RWPE1 (cell line): ENCODE measurements at places on chromosomes 4 and X.

- no peak for DNase-seq
Measured at GRCh38 chr4:79210636-79211049, 115.2 kb downstream of the NAA11 start.

DNA sequence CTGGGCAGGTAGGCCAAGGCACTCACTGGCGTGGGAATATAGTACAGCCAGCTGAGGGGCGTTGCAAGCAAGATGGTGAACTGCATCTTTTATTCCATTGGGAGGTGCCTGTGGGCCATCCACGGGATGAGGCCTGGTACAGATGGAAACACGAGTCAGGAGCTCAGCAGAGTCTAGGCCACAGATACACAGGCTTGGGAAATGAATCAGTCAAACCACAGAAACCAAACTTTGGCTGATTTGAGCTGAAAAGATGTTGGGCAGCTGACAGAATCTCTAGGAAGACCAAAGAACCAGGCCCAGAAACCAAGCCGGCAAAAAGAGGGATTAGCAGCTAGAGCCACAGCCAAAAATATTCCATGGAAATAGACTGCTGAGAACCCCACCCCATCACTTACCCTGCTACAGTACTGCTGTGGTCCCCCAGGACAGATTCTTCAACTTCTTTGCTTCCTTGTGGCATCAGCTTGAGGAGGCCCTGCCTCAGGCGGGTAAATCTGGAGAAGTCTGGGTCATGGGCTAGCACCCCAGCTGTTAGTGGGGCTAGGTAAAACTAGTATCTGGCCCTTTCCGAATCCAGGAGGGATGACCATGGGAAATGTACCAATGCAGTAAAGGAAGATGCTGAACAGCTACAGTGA lies 75.4 kb downstream of the TMEM131L start:
- no peak for DNase-seq

DNA sequence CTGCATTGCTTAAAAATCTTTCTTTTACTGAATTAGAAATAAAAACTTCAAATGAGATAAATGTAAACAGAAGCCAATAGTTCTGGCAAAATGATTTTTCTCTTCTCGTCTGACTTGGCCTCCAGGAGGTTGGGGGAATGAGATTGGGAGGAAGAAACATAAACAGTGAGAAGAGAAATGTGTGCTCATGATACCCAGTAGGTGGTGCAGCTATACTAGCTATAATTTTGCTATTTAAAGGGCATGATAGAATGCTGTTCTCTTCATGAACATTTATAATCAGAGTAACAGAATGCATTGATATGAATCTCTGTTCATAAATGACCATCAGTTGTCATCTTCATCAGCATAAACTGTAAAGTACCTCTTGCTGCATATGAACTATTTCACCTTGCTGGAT lies 85.5 kb downstream of the TACR3 start:
- peak; percentile 1 for DNase-seq

DNA sequence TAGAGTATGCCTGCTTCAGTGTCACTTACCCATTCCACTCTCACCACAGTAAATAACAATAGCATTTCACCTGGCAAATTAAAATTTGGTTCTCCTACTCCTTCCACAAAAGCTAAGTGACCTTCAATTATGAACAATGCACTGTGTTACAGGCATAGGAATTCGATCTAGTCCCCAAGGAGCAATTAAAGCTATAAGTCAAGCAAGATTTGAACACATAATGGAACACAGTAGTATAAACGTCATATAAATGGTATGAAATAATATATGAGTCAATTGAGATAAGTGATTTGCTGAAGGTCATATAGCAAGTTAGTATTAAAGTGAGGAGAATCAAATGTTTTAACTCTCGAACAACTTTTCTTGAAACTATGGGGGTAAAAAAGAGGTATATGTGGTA lies 65.8 kb downstream of the ARAP2 start:
- no peak for DNase-seq

- DNase-seq: peak; percentile 42
Measured at GRCh38 chr4:140296335-140297220, 76.9 kb upstream of the SCOC start.

- no peak for DNase-seq
Measured at GRCh38 chr4:106624671-106625070, 256.1 kb upstream of the GIMD1 start.

DNA sequence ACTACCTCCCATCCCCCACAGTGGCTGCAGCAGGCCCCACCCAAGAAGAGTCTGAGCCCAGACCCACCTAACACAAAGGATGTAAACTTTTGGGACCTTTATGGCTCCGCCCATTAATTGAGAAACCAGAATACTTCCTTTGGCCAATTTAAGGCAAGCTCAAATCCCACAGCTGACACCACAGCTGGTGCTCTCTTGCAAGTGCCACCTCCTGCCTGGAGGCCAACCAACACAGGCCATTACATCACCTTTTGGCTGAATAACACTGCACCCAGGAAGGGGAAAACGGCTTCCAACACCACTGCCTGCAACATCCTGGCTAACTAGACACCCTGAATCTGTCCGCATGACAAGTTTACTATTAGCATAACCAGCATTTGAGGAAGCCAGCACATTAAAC lies 248.8 kb downstream of the PRDM5 start:
- no peak for DNase-seq
